ENCODE measurements at places on chromosomes 3 and 15. TPM values are rescaled to one million over a fixed set of nuclear protein-coding genes. Genes with fewer than 3 reads are reported as not detected.

The CDC25A gene
- 0.94 TPM for total RNA-seq

The CFAP100 gene
- total RNA-seq: not detected

The ETV5 gene
- 5.4 TPM for total RNA-seq

The KNL1 gene
- total RNA-seq: 1.7 TPM

The KBTBD13 gene
- total RNA-seq: not detected

The ISLR gene
- total RNA-seq: 214 TPM

The IL20RB gene
- 2.3 TPM for total RNA-seq

The SMCO1 gene
- not detected for total RNA-seq

The DUOXA2 gene
- total RNA-seq: not detected

The DNAH1 gene
- 4.8 TPM for total RNA-seq

The LSM3 gene
- total RNA-seq: 7.8 TPM

The CCK gene
- total RNA-seq: 43.5 TPM

The GPR160 gene
- total RNA-seq: not detected

The GPR87 gene
- not detected for total RNA-seq

The CD96 gene
- total RNA-seq: under 0.01 TPM

The KLF15 gene
- total RNA-seq: 0.69 TPM

The GOLGA8T gene
- total RNA-seq: 0.17 TPM

The LRRC15 gene
- 0.26 TPM for total RNA-seq

The FAM227B gene
- total RNA-seq: 3.8 TPM

The CHDH gene
- total RNA-seq: 0.09 TPM

The CAND2 gene
- total RNA-seq: 5.0 TPM

The SH2D7 gene
- not detected for total RNA-seq

The WDR72 gene
- not detected for total RNA-seq

The GOLGA8J gene
- total RNA-seq: 0.09 TPM

The ZBTB47 gene
- 45.8 TPM for total RNA-seq

The MINDY4B gene
- not detected for total RNA-seq

The HCLS1 gene
- not detected for total RNA-seq

The RETNLB gene
- not detected for total RNA-seq

The SERPINI2 gene
- not detected for total RNA-seq

The GPR27 gene
- not detected for total RNA-seq

The SHF gene
- 2.7 TPM for total RNA-seq

The ERICH6 gene
- 0.17 TPM for total RNA-seq

The PPP1R14D gene
- total RNA-seq: not detected

The CCDC33 gene
- total RNA-seq: 0.16 TPM

The HMCES gene
- total RNA-seq: 15.1 TPM

The CAMK2N2 gene
- 0.16 TPM for total RNA-seq

The CFAP161 gene
- total RNA-seq: 0.16 TPM

The SLC9C1 gene
- not detected for total RNA-seq

The MAGI1 gene
- total RNA-seq: 11.3 TPM

The GOLGA6A gene
- total RNA-seq: under 0.01 TPM

The KLHL40 gene
- total RNA-seq: not detected

The SPTBN5 gene
- total RNA-seq: 0.17 TPM

The GNAT1 gene
- total RNA-seq: not detected
